Activated naive CD4-positive, alpha-beta T cell treated with anti-CD3 and anti-CD28 coated beads for 36 hours (primary cell): ENCODE measurements at places on chromosomes 4 and X. TPM values are rescaled to one million over a fixed set of nuclear protein-coding genes. Genes with fewer than 3 reads are reported as not detected.

UGT2B10 gene
- not detected for total RNA-seq

HELQ gene
- 7.9 TPM for total RNA-seq

SLC2A9 gene
- 0.86 TPM for total RNA-seq

ERVMER34-1 gene
- 0.32 TPM for total RNA-seq

IL2RG gene
- total RNA-seq: 148 TPM

CCDC160 gene
- total RNA-seq: not detected

GRCh38 chr4:41935652-41936021, 408 bp downstream of the TMEM33 start:
- DNase-seq: peak; percentile 51
- H3K4me1 ChIP-seq: peaks cover 35% of the 10 kb centered on the region
- peak overlapping the region; percentile 88 for H3K27ac ChIP-seq
- no peaks in the 10 kb centered on the region for H3K27me3 ChIP-seq

DNA sequence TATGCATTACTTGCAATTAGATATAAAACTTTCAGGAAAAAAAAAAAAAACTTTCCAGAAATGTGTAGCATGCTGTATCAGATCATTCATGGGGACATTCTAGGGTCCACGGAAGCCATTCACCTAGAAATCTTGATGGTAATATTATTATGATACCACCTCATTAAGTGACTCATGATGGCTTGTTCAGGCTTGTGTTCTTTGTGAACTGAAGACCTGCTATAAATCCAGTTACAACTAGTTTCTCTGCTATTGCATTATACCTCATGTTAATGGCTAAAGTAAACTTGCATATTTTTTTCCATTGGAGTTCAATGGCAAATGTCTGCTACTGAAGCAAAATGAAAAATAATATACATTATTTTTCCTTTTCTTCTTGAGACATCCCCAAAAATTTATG, 35.3 kb upstream of the PTPN13 start:
- H3K4me3 ChIP-seq: no peak overlapping the region
- no peak overlapping the region for H3K27ac ChIP-seq
- no peaks in the 10 kb centered on the region for H3K36me3 ChIP-seq
- H3K27me3 ChIP-seq: no peaks in the 10 kb centered on the region

GRCh38 chr4:183659872-183660242, 764 bp downstream of the TRAPPC11 start:
- no peaks in the 10 kb centered on the region for H3K27me3 ChIP-seq
- H3K4me1 ChIP-seq: peaks cover 32% of the 10 kb centered on the region
- no peak for DNase-seq
- peaks cover 5% of the 10 kb centered on the region for H3K36me3 ChIP-seq
- H3K27ac ChIP-seq: peak overlapping the region; percentile 47

DNA sequence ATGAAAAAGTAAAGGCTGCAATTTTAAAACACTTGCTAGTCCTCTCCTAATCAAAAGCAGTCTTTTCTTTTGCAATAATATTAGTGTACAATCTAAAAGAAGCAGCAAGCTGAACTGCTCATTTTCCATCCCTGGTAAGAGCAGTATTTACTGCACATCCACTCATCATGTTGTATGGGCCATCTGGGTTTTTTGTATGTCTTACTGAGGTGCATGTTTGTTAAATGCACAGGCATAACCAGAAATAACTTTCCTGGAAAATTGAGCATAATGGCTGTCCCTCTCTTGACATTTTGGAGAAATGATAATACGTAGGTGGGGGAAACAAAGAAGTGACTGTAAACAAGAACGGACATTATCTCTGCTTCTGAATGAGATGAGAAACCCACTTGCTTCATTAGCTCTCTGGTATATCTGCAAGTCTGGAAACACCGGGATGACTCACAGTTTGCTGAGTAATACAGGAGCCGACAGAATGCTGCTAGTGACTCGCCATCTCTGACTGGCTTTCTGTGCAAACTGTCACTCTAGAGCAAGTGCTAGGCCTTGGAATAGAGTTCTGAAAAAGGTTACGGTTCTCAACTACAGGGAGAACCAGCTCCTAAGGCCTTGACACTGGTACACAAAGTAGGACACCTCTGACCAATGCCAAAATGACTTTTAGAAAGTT, 85.7 kb upstream of the MTM1 start:
- no peaks in the 10 kb centered on the region for H3K27me3 ChIP-seq
- peaks cover 57% of the 10 kb centered on the region for H3K4me1 ChIP-seq
- H3K36me3 ChIP-seq: no peaks in the 10 kb centered on the region
- peak overlapping the region; percentile 73 for H3K27ac ChIP-seq

- H3K36me3 ChIP-seq: no peaks in the 10 kb centered on the region
- H3K4me1 ChIP-seq: no peaks in the 10 kb centered on the region
- H3K4me3 ChIP-seq: no peak overlapping the region
- DNase-seq: no peak
Measured at GRCh38 chr4:73593631-73594241, 26.5 kb downstream of the RASSF6 start.

GRCh38 chr4:141860974-141861373, 224.6 kb downstream of the IL15 start:
- H3K27me3 ChIP-seq: peaks cover 2% of the 10 kb centered on the region
- DNase-seq: peak; percentile 12
- no peak overlapping the region for H3K4me3 ChIP-seq
- H3K4me1 ChIP-seq: no peaks in the 10 kb centered on the region

DNA sequence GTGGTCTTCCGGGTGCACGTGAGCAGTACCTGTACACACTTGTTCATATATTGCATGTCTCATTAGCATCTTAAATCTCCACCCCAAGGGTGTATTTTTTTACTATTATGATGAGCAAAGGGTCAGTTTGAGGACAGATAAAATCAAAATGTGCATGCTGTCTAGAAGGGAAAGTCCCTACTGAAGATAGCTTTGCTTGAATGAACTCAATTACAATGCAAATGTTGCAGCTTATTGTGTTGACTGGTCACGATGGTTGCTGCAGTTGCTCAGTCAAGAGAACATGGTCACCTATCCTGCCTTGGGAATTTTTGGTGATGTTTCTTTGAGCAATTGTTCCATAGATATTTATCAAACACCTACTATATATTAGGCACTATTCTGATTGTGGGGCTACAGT, 103.8 kb upstream of the MID1IP1 start:
- no peak overlapping the region for H3K27ac ChIP-seq
- no peak for DNase-seq
- H3K27me3 ChIP-seq: no peaks in the 10 kb centered on the region

GRCh38 chrX:24506082-24506481, 41.0 kb downstream of the PDK3 start:
- H3K27me3 ChIP-seq: no peaks in the 10 kb centered on the region
- DNase-seq: peak; percentile 41
- H3K36me3 ChIP-seq: peaks cover 13% of the 10 kb centered on the region
- peaks cover 15% of the 10 kb centered on the region for H3K4me1 ChIP-seq
- no peak overlapping the region for H3K4me3 ChIP-seq
- peak overlapping the region; percentile 46 for H3K27ac ChIP-seq

DNA sequence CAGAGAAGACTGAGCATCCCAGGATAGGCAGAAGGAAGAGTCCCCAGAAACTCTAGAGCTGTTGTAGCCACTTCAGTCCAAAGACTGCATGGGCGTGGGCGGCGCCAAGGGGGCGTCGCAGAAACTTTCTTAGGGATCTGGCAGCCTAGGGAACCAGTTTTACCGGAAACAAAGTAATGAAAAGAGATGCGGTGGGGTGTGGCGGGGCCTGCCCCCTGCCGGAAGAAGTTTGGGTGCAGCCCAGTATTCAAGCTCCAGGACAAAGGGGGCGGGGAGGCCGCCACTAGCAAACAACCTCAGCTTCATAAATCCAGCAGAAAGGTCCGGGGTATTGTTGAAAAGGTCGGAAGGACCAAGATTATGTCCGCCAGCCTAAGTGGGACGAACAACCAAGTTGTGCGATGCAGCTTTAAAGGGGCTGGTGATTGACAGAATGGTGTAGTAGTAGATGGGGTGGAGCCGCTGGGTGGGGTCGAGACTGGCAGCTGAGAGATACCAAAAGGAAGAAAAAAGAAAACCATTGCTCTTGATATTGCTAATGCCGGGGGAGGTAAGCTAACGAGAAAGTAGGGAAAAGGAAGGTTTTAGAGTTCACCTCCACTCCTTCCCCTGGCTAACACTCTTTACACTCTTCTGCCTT, 190.5 kb downstream of the RRAGB start:
- no peaks in the 10 kb centered on the region for H3K27me3 ChIP-seq
- peaks cover 7% of the 10 kb centered on the region for H3K4me1 ChIP-seq
- peak overlapping the region; percentile 57 for H3K27ac ChIP-seq
- peak overlapping the region; percentile 75 for H3K4me3 ChIP-seq
- peak; percentile 67 for DNase-seq

DNA sequence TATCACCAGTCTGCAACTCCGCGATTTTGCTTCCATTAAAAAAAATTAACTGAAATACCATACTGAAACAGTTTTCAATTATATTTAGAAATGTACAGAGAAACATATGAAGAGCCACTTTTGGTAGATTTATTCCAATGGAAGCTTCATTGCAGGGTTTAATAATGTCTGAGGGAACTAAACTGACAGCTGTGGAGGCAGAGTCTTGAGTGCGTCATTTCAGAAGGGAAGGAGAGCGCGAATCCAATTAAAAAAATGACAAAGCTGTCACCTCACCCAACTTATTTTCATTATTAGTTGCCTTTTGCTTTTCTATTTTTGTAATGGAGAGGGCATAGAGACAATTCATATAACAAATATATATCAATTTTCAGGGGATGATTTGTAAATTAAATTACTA, 104.0 kb downstream of the UNC5C start:
- no peaks in the 10 kb centered on the region for H3K36me3 ChIP-seq
- DNase-seq: no peak
- H3K27ac ChIP-seq: no peak overlapping the region
- H3K27me3 ChIP-seq: no peaks in the 10 kb centered on the region
- H3K4me1 ChIP-seq: no peaks in the 10 kb centered on the region

GRCh38 chr4:14915018-14915417, 87.3 kb upstream of the CPEB2 start:
- H3K27ac ChIP-seq: no peak overlapping the region
- peaks cover 22% of the 10 kb centered on the region for H3K27me3 ChIP-seq
- no peak overlapping the region for H3K4me3 ChIP-seq
- DNase-seq: no peak

DNA sequence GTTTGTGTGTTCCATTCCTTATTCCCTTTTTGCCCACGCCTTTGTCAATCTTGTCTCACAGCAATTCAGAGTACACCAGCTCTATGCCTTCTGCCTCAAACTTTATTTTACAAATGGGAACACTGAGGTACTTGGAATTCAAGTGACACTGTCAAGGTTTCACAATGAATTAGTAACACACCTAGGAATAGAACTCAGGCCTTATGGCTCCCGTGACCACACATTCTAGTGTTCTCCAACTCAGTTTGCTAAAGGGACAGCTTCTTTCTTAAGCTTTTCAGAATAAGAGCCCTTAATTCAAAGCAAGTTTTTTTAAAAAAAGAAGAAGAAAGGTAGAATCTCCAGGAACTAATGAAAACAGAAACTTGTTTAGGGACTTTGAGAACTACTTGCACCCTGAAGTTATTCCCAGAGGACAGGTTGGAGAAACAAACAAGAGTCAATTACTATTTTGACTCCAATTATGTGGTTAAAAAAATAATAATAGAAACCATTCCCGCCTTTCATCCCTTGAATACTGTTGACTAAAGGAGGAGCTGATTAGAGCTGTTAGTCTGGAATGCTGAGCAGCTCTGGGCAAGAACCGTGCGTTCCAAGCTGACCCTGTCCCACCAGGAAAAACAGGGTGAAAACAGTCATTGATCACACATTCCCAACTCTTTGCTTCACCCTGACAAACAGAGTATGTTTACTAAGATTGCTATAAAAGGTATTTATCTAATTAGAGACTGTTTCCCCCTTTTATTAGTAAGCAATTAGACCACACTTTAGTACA, 408.8 kb upstream of the CNKSR2 start:
- no peaks in the 10 kb centered on the region for H3K27me3 ChIP-seq
- no peaks in the 10 kb centered on the region for H3K36me3 ChIP-seq
- no peak overlapping the region for H3K4me3 ChIP-seq
- DNase-seq: no peak

DNA sequence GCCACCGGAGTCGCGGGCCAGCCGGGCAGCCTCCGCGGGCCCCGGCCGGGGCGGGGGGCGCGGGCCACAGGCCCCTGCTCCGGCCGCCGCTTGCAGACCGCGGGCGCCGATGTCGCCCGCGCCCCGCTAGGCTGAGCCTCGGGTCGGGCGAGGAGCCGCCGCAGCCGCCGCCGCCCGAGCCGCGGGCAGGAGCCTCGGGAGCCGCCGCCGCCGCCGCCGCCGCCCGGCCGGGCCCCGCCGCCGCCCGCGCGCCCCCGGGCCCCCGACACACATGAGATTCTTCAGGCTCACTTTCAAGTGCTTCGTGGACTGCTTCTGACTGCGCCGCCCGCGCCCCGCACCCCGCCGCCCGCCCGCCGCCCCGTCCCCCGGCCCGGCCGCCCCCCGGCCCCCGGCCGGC, 345 bp downstream of the SLC6A8 start:
- peaks cover 4% of the 10 kb centered on the region for H3K27me3 ChIP-seq
- H3K4me3 ChIP-seq: no peak overlapping the region
- H3K27ac ChIP-seq: no peak overlapping the region
- DNase-seq: no peak
- H3K4me1 ChIP-seq: no peaks in the 10 kb centered on the region

- no peak overlapping the region for H3K4me3 ChIP-seq
- H3K4me1 ChIP-seq: no peaks in the 10 kb centered on the region
Measured at GRCh38 chr4:147017081-147017480, 71.4 kb upstream of the TTC29 start.

DNA sequence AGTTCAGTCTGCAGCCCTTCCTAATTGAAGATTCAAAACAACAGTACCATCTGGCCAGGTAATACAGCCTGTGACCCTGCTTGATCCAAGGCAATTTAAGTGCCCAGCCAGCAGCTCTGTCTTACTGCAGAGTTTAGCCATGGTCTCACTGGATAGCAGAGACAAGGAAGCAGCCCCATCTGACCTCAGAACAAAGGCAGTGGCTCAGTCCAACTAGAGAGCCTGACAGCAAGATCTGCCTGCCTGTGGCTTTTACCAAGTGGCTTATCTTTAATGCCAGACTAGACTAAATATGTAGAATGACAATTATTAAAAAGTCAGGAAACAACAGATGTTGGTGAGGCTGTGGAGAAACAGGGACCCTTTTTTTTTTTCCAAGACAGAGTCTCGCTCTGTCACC, 293.4 kb downstream of the DTHD1 start:
- H3K36me3 ChIP-seq: no peaks in the 10 kb centered on the region
- H3K27ac ChIP-seq: no peak overlapping the region
- H3K4me3 ChIP-seq: no peak overlapping the region
- H3K4me1 ChIP-seq: no peaks in the 10 kb centered on the region
- DNase-seq: no peak

DNA sequence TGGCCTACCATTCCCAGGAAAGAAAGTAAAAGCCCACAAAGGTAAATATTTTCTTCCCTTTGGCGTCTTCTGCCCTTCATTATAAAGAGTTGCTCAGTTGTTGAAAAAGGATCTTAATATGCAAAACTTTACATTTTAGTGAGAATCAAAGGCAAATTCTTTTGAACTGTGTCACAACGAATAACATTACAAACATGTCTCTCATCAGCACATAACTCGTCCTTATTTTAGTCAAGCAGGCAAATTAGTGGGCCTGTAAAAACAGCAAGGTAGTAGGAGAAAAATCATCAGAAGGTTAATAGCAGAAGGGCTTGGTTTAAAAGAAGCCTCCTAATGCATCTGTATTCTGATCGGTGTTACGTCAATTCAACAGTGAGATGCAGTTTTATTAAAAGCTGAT, 647.3 kb upstream of the DIPK2B start:
- peak overlapping the region; percentile 50 for H3K4me3 ChIP-seq
- H3K36me3 ChIP-seq: peaks cover 38% of the 10 kb centered on the region
- no peaks in the 10 kb centered on the region for H3K27me3 ChIP-seq
- no peak for DNase-seq

GRCh38 chrX:134443020-134443419, 16.9 kb upstream of the HPRT1 start:
- H3K27ac ChIP-seq: no peak overlapping the region
- H3K4me1 ChIP-seq: peaks cover 5% of the 10 kb centered on the region
- no peak for DNase-seq

- H3K27ac ChIP-seq: no peak overlapping the region
- H3K36me3 ChIP-seq: no peaks in the 10 kb centered on the region
- H3K27me3 ChIP-seq: no peaks in the 10 kb centered on the region
- no peaks in the 10 kb centered on the region for H3K4me1 ChIP-seq
Measured at GRCh38 chrX:30301208-30301607, 8.0 kb downstream of the NR0B1 start.
